CD4-positive, alpha-beta memory T cell (primary cell): ENCODE measurements at places on chromosomes 4 and X. TPM values are rescaled to one million over a fixed set of nuclear protein-coding genes. Genes with fewer than 3 reads are reported as not detected.

Gene FMR1NB
- polyA plus RNA-seq = not detected

Gene NLRP2B
- polyA plus RNA-seq = not detected

Gene ELF4
- 18.6 TPM for polyA plus RNA-seq

Gene HTT
- 4.9 TPM for polyA plus RNA-seq

Gene PLA2G12A
- polyA plus RNA-seq = 33.1 TPM

Gene VCX3A
- polyA plus RNA-seq = not detected

Gene RAB40AL
- not detected for polyA plus RNA-seq

Gene HERC3
- polyA plus RNA-seq = 44.8 TPM

Gene TDO2
- polyA plus RNA-seq = not detected

Gene MTMR8
- 7.2 TPM for polyA plus RNA-seq

Gene TMPRSS11B
- not detected for polyA plus RNA-seq

Gene TACC3
- polyA plus RNA-seq = 37.3 TPM

Gene USP51
- 0.11 TPM for polyA plus RNA-seq

Gene CDX4
- polyA plus RNA-seq = not detected

Gene ATP2B3
- not detected for polyA plus RNA-seq

Gene FAM9A
- polyA plus RNA-seq = not detected

Gene DCAF8L2
- polyA plus RNA-seq = not detected

Gene TMEM31
- polyA plus RNA-seq = 0.39 TPM

Gene PLXNB3
- polyA plus RNA-seq = not detected

Gene AFF2
- 0.03 TPM for polyA plus RNA-seq

Gene AVPR2
- polyA plus RNA-seq = 0.15 TPM

Gene SPANXB1
- polyA plus RNA-seq = not detected

Gene CT45A1
- polyA plus RNA-seq = not detected

Gene RASGEF1B
- polyA plus RNA-seq = 4.1 TPM

Gene IL9R
- polyA plus RNA-seq = 2.0 TPM

Gene USP17L10
- polyA plus RNA-seq = not detected

Gene TMSB15C
- polyA plus RNA-seq = 0.48 TPM

Gene LANCL3
- polyA plus RNA-seq = 0.06 TPM

Gene CSN2
- not detected for polyA plus RNA-seq

Gene IL21
- polyA plus RNA-seq = not detected

Gene TLR6
- polyA plus RNA-seq = 0.03 TPM

Gene XK
- polyA plus RNA-seq = not detected
